Smooth muscle cell of the brain vasculature (primary cell): ENCODE measurements at places on chromosomes 4 and X.
A peak's percentile ranks its signal among the peaks of the same experiment; 100 is the strongest.

GRCh38 chr4:183936574-183937345, 31.7 kb downstream of the STOX2 start:
- no peak for DNase-seq

DNA sequence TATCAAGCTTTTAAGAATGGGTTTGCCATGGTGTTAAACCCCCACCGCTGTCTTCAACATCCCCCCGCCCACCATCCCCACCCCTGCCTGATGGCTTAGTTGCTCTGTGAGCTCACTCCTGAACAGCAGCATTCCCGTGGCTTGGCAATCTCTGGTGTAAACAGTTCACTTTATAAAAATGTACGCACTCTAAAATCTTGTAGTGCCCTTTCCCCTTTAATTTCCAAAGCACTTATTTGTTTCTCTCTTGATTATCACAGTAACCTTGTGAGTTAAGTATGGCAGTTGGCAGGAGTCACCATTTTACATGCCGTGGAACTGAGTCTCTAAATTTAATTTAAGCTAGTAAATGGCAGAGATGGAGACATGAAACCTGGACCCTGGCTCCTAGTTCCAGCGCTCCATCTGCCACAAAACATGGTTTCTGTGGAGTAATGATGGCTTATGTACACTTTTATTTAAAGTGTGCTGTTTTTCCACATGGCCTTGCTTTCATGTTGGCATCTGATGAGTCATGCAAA, 123.1 kb downstream of the AFF1 start:
- no peak for DNase-seq

DNA sequence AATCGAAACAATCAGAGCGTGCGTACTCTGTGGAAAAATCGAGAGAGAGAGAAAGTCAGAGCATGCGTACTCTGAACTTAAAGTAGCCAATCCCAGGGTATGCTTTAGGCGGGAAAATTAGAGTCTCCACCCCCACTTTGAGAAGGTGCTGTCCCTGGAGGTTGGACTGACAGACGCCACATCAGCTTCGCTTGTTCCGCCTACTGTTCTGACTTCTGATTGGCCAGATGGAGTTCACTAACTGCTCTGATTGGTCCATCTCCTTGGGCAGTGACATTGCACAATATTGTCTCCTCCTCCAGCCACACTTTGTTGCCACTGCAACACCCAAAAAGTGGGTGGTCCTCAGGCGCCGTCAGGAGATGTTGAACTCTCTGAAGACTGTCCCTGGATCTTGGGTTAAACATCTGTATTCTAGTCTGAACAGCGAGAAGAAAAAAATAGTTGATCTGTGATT, at the start of gene SSX5:
Gene SSX5, minus strand, starts transcription at position 51 of the 457 bp plus-strand sequence. CDS start 1,437 bp downstream, outside the sequence.
- DNase-seq: no peak

DNA sequence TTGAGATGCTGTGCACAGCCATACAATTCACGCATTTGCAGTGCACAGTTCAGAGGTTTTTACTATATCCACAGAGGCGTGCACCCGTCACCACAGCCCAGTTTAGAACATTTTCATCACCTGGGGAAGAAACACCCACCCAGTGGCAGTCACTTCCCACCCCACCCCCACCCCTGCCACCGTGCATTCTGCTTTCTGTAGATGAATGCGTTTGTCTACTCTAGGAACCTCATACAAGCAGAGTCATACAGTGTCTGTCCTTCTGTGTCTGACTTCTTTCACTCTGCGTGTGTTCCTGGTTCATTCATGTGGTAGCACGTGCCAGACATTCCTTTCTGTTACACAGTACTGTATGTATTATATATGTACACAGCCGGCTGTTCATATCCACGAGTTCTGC, 122.8 kb downstream of the TBL1X start:
- no peak for DNase-seq

DNA sequence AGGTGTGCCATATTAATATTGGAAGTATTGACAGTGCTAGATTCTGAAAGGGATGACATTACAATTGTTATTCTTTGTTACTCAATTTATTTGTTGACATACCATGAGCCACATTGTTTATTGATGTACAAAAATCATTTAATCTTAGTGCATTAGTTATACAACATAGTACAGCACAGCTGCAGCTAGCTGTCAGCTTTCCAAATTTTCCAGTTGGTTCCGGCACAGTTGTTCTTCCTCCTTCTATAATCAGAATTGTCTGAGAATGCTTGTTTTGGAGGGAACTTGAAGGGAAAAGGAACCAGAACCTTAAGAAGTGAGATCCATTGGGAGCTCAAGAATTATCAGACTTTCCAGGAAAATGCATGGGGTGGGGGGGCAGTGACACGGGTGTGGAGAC, 281.4 kb downstream of the ZIC3 start:
- no peak for DNase-seq

DNA sequence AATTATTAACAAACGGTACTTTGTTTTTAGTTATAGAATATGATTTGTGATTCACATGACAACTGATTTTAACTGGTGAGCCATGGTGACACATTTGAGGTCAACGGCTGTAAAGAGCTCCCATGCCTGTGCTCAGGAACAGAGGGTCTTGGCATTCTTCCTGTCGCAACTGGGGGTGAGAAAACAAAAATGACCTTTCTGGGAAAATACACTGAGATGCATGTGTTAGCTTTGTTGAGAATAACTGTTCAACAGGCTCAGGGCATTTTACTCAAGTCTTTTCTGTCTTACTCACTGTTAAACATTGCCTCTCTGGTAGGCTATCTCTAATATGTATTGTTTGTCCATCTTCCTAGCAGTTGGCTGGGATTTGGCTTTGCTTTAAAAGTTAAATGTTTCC, 57.1 kb upstream of the HPGD start:
- peak; percentile 36 for DNase-seq

DNA sequence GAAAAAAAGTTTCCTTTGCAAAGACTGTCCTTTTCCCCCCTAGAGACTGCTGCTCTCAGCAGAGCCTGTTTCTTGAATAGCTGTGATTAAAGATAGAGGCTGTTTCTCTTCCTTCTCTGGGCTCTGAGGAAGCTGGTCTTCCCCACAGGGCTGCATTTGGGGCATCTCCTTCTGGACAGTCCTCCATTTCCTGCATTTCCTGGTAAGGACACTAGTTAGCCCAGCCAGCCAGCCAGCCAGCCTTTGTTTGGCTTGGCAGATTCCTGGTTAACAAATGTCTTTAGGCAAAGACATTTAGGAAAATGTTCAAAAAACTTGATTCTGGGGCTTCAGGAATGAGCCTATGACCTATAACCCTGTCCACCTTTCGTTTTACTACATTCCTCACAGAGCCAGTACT, 34.0 kb upstream of the PLAC1 start:
- no peak for DNase-seq

DNA sequence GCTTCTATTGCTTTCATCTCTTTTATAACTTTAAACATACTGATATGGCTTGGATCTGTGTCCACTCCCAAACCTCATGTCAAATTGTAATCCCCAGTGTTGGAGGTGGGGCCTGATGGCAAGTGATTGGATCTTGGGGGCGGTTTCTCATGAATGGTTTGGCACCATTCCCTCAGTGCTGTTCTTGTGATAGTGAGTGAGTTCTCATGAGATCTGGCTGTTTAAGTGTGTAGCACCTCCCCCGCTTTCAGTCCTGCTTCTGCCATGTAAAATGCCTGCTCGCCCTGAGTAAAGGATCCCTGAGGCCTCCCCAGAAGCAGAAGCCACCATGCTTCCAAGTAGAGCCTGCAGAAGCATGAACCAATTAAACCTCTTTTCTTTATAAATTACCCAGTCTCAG, 17.7 kb downstream of the MND1 start:
- DNase-seq: no peak

GRCh38 chrX:129836827-129837226, 6.9 kb downstream of the ZDHHC9 start:
- no peak for DNase-seq

DNA sequence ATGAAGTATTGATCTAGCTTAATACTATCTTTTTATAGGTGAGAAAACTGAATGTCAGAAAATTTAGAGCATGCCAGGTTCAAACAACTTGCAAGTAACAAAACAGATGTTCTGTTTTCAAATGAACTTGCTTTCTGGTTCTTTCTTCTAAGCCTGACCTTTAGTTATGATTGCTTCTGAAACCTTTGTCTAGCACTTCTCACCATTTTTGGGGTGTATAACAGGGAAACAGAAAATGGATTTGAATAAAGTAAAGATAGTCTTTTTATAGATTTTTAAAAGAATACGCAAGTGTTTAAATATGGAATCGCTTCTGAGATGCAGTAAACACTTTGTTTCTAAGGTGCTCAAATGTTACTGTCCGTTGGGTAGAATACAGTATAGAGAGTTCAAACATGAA, 687.2 kb upstream of the CPEB2 start:
- no peak for DNase-seq

DNA sequence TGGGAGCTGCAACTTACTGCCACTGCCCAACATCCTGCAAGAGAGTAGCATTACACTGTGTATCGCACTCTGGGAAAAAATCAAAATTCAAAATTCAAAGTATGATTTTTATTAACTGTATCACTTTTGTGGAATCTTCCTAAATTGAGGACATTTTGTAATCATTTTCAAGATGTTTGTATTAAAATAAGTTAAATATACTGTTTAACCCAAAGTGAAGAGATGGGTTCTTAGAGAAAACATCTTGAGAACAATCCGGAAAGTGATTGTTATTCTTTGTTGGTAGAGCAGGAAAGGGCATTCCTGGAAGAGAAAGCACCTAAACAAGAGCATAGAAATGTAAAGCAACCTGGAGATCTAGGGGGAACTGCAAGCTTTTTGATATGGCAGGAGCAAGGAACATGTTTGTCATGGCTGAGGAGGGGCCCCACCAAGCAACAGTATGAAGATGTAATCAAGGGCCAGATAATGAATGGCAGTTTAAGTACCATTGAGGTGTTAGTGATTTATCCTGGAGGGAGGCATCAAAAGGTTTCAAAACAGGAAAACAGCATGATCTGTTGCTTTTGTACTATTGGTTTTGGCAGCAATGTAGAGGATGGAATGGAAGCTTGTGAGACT, 14.1 kb upstream of the SEC24D start:
- no peak for DNase-seq

DNA sequence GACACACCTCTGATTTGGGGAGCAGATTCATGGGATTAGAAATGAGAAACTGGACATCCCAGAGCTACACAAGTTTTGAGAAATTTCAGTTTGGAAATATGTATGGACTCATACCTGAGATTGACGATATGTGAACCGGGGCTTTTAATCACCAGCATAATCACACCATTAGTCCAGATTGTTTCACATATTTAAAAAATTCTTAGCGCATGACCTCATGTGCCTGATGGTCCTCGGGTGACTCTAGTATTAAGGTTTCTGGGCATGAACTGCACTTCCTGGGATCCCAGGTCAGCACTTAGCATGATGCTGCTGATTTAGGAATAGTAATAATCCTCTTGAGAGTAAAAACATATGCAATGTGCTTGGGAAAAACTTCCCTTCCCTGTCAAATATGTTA, 91.9 kb upstream of the BCOR start:
- DNase-seq: no peak

DNA sequence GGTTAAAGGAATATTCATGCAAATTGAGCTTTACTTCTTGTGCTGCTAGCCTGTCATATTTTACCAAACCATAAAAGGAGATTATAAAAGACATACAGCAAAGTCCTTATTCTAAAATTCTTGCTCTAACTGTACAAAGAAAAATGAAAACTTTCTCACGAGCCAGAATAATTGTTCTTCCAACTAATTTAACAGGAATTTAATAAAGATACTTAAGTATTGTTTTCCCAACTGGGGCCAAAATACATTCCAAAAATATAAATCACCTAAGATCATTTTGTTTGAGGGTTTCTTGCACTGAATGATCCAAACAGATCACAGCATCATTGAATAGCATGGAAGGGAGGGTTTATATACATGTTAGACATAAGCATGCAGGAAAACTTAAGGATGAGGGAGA, 127.1 kb upstream of the PCDH18 start:
- DNase-seq: no peak

DNA sequence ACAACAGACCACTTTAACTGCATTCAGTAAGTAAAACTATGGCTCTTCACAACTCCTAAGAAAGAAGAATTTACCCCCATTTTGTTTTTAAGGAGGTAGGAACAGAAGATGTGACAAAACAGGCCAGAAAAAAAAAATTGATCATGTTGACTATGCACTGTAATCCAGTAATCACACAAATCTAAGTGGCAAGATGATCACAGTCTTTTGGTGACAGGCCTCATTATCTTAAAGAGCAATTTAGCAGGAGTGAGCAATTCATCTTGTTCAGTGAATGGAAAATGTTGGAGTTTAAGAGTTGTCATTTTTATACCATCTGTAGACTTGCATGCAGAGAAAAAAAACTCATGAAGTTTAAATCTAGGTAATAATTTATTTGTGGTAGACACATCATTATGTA, 115.1 kb downstream of the SLC39A8 start:
- DNase-seq: no peak

- peak; percentile 3 for DNase-seq
Observed at GRCh38 chrX:16185725-16186136, 18.4 kb downstream of the MAGEB17 start.

GRCh38 chrX:153645921-153646488, 998 bp upstream of the DUSP9 start:
- no peak for DNase-seq

- no peak for DNase-seq
Observed at GRCh38 chrX:148069759-148070503, 88.8 kb downstream of the FMR1NB start.

GRCh38 chr4:28146191-28146590, 1285.5 kb downstream of the STIM2 start:
- no peak for DNase-seq

- DNase-seq: no peak
Observed at GRCh38 chr4:85808104-85808503, 333.2 kb downstream of the ARHGAP24 start.

GRCh38 chr4:60389633-60390032, 810.5 kb upstream of the ADGRL3 start:
- DNase-seq: no peak

DNA sequence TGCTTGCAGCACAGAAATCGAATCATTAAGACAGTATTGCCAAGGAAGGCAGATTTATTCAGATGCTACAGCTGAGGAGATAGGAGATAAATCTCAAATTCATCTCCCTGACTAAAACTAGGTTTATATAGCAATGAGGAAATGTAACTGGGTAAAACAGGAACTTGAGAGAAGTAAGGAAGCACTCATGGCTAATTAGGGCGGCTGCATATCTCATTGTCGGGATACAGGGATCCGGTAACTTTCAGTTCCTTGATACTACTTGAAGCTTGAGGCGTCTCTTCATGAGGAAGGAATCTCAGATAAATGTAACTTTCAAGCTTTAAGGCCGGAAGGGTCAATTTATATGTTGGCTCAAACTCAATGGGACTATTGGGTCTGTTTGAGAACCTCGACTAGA, 129.2 kb upstream of the WDR1 start:
- DNase-seq: no peak

- DNase-seq: no peak
Observed at GRCh38 chrX:31500921-31501320, 429.1 kb upstream of the FTHL17 start.

DNA sequence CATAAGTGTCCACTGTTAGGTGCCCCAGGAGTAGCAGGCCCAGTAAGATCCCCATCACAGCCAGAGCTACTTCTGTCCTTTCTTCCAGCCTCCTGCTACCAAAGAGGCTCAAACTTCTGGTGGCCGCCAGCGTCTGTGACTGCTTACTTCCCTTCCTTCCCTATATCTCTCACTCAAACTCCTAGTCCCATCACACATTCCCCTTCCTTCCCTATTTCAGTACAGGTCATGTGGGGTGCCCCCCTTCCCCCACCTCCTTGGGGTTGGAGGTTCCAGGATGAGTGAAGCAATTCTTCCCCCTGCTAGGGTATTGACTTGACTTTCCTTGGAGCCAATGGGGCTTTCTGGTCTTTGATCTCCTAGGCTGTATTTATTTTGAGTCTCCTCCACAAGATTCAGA, at the start of gene VSIG4:
Gene VSIG4, minus strand, starts transcription at position 137 of the 400 bp plus-strand sequence. Its CDS starts 82 bp downstream, at position 55.
- DNase-seq: no peak
